Activated CD4-positive, alpha-beta T cell treated with anti-CD3 and anti-CD28 coated beads for 24 hours (primary cell): ENCODE measurements at places on chromosomes 6 and 20.

GRCh38 chr6:17940151-17940792 is 47.2 kb downstream of the KIF13A start:
- DNase-seq = no peak

- no peak for DNase-seq
These were observed 319.6 kb upstream of the QKI start for GRCh38 chr6:163094881-163095280.

DNA sequence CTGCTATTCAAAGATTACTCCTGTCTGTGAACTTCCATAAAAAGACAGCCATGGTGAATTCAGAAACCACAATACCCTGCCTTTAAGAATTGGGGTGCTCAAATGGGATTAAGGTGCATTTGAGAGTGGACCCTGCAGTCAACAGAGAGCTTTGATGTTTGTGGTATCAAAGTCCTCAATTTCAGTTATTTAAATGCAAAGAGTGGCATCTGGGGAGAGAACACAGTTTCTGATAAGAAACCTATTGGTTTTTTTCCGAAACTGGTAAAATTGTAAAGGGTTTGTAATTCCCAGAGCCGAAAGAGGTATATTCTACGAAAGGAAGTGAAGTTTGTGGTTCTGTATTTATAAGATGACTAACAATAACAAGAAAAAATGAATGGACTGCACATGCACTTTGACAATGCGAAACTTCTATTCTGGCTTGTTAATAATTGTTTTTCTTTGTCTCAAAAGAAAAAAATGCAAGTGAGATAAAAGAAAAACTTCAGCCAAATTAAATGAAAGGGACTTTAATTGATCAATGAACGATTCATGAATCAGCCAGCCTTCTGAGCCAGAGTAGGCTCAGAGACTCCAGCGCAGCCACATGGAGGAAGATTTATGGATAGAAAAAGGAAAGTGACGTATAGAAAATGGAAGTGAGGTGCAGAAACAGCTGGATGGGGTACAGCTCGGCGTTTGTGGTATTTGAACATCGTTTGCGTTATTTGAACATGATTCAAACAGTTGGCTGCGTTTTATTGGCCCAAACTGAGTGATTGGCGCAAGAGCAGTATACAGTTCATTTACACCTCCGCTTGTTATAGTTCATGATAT is 70.5 kb upstream of the DUSP22 start:
- no peak for DNase-seq

- DNase-seq = no peak
These were observed 55.1 kb upstream of the LOC128125822 start for GRCh38 chr6:63517221-63517620.

- DNase-seq = no peak
These were observed 27.9 kb downstream of the UBD start for GRCh38 chr6:29531668-29532067.
